ENCODE measurements at places on chromosomes 11 and 22. TPM values are rescaled to one million over a fixed set of nuclear protein-coding genes. Genes with fewer than 3 reads are reported as not detected.

DNA sequence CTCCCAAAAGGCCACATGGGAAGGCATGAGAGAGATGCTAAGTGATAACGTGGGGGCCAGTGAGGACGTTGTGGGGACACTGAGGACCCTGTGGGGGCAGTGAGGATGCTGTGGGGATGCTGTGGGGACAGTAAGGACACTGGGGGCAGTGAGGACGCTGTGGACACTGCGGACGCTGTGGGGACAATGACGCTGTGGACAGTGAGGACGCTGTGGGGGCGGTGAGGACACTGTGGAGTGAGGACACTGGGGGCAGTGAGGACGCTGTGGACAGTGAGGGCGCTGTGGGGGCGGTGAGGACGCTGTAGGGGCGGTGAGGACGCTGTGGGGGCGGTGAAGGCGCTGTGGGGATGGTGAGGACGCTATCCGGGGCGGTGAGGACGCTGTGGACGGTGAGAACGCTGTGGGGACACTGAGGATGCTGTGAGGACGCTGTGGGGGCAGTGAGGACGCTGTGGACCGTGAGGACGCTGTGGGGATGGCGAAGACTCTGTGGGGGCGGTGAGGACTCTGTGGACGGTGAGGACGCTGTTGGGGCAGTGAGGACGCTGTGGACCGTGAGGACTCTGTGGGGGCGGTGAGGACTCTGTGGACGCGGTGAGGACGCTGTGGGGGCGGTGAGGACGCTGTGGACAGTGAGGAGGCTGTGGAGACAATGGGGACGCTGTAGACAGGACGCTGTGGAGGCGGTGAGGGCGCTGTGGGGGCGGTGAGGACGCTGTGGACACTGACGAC lies 1.8 kb downstream of the GP1BB start:
- no peak overlapping the region for H3K4me3 ChIP-seq
- H3K4me1 ChIP-seq: peaks cover 14% of the 10 kb centered on the region
- H3K27me3 ChIP-seq: no peaks in the 10 kb centered on the region
- peaks cover 12% of the 10 kb centered on the region for H3K36me3 ChIP-seq

GRCh38 chr11:35682230-35683173 lies 19.9 kb downstream of the TRIM44 start:
- no peak for DNase-seq
- no peak overlapping the region for H3K27ac ChIP-seq

DNA sequence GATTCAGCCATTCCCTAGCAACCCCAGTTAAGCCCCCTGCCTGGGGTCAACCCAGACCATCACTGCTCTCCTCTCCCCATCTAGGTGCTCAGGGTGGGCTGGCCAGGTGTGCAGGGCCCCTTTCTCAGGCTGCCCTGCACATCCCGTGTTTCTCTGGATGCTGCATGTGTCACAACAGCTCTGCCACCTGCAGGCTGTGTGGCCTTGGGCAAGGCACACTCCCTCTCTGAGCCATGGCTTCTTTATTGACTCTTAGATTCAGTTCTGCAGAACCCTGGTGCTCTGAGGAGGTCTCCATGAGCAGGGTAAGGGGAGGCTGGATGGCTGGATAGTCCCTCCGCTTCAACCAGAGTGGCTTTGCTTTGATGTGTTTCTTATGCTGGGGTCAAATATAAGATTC lies 24.6 kb downstream of the RPS6KA4 start:
- no peak overlapping the region for H3K4me3 ChIP-seq
- no peak for DNase-seq
- no peaks in the 10 kb centered on the region for H3K27me3 ChIP-seq
- no peak overlapping the region for H3K27ac ChIP-seq

DNA sequence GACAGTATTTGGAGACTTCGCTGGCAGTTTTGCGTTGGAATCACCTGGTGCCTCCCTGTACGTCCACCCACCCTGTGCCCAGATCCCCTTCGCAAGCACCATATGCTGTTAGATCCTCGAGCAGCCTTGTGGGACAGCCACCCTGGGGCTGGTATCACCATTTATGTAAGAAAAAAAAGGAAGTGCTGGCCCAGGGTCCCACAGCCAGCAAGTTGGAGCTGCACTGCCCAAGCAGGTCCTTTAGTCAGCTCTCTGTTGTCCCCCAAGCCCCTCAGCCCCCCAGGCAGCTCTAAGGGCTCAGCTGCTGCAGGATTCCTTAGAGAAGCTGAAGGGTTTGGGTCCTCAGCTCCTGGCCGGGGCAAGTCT lies 80.3 kb downstream of the FBLN1 start:
- H3K27me3 ChIP-seq: no peaks in the 10 kb centered on the region
- H3K4me3 ChIP-seq: no peak overlapping the region
- H3K36me3 ChIP-seq: no peaks in the 10 kb centered on the region
- no peaks in the 10 kb centered on the region for H3K4me1 ChIP-seq

GRCh38 chr22:50564289-50564688 lies 1.6 kb upstream of the SYCE3 start:
- H3K36me3 ChIP-seq: peaks cover 4% of the 10 kb centered on the region
- DNase-seq: no peak
- no peaks in the 10 kb centered on the region for H3K27me3 ChIP-seq

SCN4B gene
- 15.7 TPM for total RNA-seq

- H3K27ac ChIP-seq: no peak overlapping the region
- no peaks in the 10 kb centered on the region for H3K4me1 ChIP-seq
- H3K27me3 ChIP-seq: no peaks in the 10 kb centered on the region
- no peaks in the 10 kb centered on the region for H3K36me3 ChIP-seq
- no peak overlapping the region for H3K4me3 ChIP-seq
Measured at GRCh38 chr22:46239261-46240048, 10.6 kb downstream of the CDPF1 start.

MTMR3 gene
- 101 TPM for total RNA-seq

DNA sequence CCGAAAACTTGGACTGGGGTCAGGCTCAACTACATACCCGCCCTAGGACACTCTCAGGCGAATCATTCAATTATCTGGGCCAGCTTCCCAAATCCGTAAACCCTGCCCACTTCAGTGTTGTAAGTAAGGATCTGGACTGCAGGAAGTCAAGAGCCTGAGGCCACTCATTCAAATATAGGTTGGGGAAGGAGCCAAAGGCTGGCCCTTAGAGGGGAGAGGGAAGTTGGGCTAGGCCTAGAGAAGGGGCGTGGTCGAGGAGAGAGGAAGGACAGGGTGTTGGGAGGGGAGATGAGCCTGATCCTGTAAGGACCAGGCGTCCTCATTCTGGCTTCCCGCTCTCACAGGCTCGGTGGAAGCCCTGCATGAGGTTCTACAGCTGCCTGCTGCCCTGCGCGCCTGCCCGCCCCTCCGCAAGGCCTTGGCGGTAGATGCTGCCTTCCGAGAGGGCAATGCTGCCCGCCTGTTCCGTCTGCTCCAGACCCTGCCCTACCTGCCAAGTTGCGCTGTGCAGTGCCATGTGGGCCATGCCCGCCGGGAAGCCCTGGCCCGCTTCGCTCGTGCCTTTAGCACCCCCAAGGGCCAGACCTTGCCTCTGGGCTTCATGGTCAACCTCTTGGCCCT lies 3.0 kb downstream of the SAC3D1 start:
- H3K36me3 ChIP-seq: no peaks in the 10 kb centered on the region
- no peaks in the 10 kb centered on the region for H3K27me3 ChIP-seq
- H3K4me1 ChIP-seq: peaks cover 7% of the 10 kb centered on the region
- H3K27ac ChIP-seq: no peak overlapping the region
- H3K4me3 ChIP-seq: no peak overlapping the region
- peak; percentile 13 for DNase-seq

DNA sequence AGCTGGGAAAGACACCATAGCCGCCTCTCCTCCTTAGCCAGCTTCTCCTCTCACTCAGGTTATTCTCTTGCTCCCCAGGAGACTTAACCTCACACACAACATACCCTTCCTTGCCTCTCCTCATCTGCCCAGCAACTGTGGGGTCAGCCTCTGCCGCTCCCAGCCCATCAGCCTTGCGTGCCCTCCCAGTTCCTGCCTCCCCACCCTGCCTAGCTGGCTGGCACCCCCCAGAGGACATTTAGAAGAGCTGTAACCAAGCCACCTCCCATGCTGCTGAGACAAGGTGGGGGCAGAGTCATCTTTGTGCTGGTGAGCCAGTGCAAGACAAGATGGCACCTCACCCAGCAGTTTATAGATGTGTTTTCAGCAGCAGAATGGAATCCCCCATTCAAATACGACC lies 38.2 kb downstream of the TOM1 start:
- no peak overlapping the region for H3K27ac ChIP-seq
- peaks cover 57% of the 10 kb centered on the region for H3K36me3 ChIP-seq
- H3K4me3 ChIP-seq: no peak overlapping the region
- H3K4me1 ChIP-seq: no peaks in the 10 kb centered on the region
- no peaks in the 10 kb centered on the region for H3K27me3 ChIP-seq
- no peak for DNase-seq

DNA sequence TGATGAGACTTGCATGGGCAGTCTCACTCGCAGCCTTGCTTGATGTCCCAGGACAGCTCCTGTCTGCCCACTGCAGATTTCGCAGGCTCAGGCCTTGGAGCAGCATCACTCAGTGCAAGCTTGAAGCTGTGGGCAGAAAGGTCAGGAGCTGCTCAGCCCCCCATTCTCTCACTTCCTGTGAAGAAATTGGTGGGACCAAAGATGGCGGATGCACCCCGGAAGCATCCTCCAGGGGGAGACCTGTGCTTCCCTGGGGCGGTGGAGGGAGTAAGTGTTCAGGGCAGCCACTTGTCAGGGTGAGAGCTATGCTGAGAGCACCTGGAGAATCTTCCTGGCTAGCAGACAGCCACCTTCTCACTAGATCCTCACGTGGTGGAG lies 11.3 kb downstream of the PLAAT2 start:
- no peak for DNase-seq
- peaks cover 3% of the 10 kb centered on the region for H3K4me1 ChIP-seq
- H3K4me3 ChIP-seq: no peak overlapping the region
- no peaks in the 10 kb centered on the region for H3K36me3 ChIP-seq
- no peaks in the 10 kb centered on the region for H3K27me3 ChIP-seq

DNA sequence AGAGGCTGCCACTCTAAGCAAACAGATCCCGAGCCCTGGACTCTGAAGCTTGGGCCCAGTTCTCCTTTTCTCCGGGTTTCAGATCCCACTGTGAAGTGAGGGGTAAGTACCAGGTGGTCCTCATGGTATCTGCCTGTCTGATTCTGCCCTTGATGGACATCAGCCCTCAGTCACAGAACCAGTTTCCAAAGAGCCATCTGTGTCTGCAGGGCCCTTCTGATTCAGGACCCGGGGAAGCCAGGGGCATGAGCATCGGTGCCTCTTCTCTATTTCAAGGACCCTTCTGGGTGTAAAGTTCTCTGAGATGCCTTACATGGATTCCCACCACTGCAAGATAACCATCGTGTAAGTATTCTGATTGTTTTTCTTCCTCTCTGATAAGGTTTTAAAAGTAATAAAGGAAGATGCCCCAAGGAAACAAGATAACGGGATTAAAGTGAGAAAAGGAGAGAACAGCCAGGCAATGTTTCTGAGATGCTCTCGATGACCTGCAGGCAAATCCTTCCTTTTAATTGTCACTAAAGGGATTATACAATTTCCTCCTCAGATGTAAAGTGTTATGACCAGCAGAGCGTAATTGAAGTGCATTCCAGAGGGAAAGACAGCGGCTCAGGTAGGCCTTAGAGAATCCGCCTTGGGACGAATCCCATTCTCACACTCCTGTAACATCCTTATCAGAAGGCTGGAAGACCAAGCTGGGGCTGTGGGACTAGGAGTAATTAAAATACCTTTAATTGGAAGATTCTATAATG lies 924.3 kb downstream of the TBC1D22A start:
- H3K4me3 ChIP-seq: no peak overlapping the region
- no peaks in the 10 kb centered on the region for H3K4me1 ChIP-seq
- no peak for DNase-seq
- H3K27me3 ChIP-seq: no peaks in the 10 kb centered on the region

GRCh38 chr22:38215156-38216038 lies 13.6 kb downstream of the MAFF start:
- DNase-seq: no peak
- H3K36me3 ChIP-seq: no peaks in the 10 kb centered on the region
- no peak overlapping the region for H3K4me3 ChIP-seq
- peaks cover 6% of the 10 kb centered on the region for H3K4me1 ChIP-seq
- H3K27me3 ChIP-seq: no peaks in the 10 kb centered on the region
- H3K27ac ChIP-seq: no peak overlapping the region

DNA sequence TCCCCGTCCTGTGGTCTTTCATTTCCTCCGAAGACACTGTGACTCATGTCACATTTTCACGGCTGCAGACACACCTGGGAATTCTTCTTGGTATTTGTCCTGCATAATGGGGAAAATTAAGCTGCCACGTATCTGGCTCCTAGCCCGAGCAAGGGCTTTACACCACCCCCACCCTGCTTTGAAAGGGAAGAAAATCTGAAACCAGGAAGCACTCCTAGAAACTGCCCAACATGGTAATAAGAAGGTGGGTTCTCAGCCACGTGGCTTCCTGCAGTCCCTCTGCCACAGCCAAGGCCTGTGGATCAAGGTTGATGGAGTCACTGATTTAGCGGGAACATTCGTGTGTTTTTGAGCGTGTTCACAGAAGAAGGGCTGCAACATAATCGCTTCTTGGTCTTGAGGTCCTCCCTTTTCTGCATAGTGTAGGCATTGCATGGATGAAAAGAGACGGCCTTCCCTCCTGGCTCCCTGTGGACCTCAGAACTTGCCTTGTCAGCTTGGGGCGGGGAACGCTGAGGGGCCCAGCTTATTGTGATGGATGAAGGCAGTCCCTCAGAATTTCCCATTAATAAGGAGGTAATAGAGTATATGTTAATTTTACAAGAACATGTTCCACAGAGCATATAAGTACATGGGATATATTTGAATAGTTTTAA lies 292.0 kb downstream of the NTM start:
- no peak for DNase-seq
- H3K4me3 ChIP-seq: no peak overlapping the region
- no peak overlapping the region for H3K27ac ChIP-seq
- H3K4me1 ChIP-seq: no peaks in the 10 kb centered on the region
- H3K27me3 ChIP-seq: no peaks in the 10 kb centered on the region

MYH9 gene
- total RNA-seq: 228 TPM

DNA sequence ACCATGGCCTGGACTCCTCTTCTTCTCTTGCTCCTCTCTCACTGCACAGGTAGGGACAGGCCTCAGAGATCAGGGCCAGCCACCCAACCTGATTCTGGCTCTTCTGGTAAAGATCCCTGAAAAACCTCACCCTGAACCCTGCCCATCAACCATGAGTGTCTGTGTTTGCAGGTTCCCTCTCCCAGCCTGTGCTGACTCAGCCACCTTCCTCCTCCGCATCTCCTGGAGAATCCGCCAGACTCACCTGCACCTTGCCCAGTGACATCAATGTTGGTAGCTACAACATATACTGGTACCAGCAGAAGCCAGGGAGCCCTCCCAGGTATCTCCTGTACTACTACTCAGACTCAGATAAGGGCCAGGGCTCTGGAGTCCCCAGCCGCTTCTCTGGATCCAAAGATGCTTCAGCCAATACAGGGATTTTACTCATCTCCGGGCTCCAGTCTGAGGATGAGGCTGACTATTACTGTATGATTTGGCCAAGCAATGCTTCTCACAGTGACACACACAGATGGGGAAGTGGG lies 80.9 kb downstream of the ZNF280B start:
- no peak for DNase-seq
- H3K4me1 ChIP-seq: no peaks in the 10 kb centered on the region
- no peak overlapping the region for H3K4me3 ChIP-seq
- H3K27me3 ChIP-seq: no peaks in the 10 kb centered on the region
- no peaks in the 10 kb centered on the region for H3K36me3 ChIP-seq
- no peak overlapping the region for H3K27ac ChIP-seq

GRCh38 chr11:119584193-119585042 lies 144.6 kb downstream of the NECTIN1 start:
- peaks cover 14% of the 10 kb centered on the region for H3K4me1 ChIP-seq
- no peaks in the 10 kb centered on the region for H3K27me3 ChIP-seq
- peak overlapping the region; percentile 41 for H3K27ac ChIP-seq
- DNase-seq: peak; percentile 82
- no peaks in the 10 kb centered on the region for H3K36me3 ChIP-seq

Measured in thyroid gland (tissue), 4 donors.